H54 (cell line): ENCODE measurements at places on chromosomes 3 and 15.

- DNase-seq = no peak
These were observed 220.9 kb downstream of the ATP8B4 start for GRCh38 chr15:49898097-49898496.

GRCh38 chr15:64901914-64902313, 9.8 kb upstream of the ANKDD1A start:
- no peak for DNase-seq

GRCh38 chr3:177928172-177928873, 607.9 kb upstream of the KCNMB2 start:
- peak; percentile 36 for DNase-seq

GRCh38 chr15:39497759-39498565, 82.9 kb upstream of the THBS1 start:
- DNase-seq = no peak

GRCh38 chr15:81155375-81156218, 21.5 kb downstream of the CFAP161 start:
- DNase-seq = no peak

- no peak for DNase-seq
These were observed 102.6 kb upstream of the PRR20G start for GRCh38 chr3:127390365-127391025.
